ENCODE measurements at places on chromosomes 3 and 15. TPM values are rescaled to one million over a fixed set of nuclear protein-coding genes. Genes with fewer than 3 reads are reported as not detected.

The CAND2 gene
- total RNA-seq, result 2.5 TPM

The SLC2A2 gene
- not detected for total RNA-seq

The GOLGA6B gene
- not detected for total RNA-seq

The OR5H14 gene
- not detected for total RNA-seq

The INKA1 gene
- total RNA-seq, result 0.33 TPM

The MDFIC2 gene
- total RNA-seq, result not detected

The CLSTN2 gene
- total RNA-seq, result not detected

The DNASE1L3 gene
- not detected for total RNA-seq

The DAG1 gene
- 8.2 TPM for total RNA-seq

The CLRN1 gene
- total RNA-seq, result not detected

The PRTG gene
- not detected for total RNA-seq

The ACY1 gene
- total RNA-seq, result 68.9 TPM

The ZNF80 gene
- total RNA-seq, result 0.67 TPM

The CMTM8 gene
- 16.0 TPM for total RNA-seq

All from activated naive CD4-positive, alpha-beta T cell treated with anti-CD3 and anti-CD28 coated beads for 36 hours (primary cell).